Right forelimb (tissue), 1 donor: ENCODE measurements at places on chromosomes 3 and 15.
A peak's percentile ranks its signal among the peaks of the same experiment; 100 is the strongest.

DNA sequence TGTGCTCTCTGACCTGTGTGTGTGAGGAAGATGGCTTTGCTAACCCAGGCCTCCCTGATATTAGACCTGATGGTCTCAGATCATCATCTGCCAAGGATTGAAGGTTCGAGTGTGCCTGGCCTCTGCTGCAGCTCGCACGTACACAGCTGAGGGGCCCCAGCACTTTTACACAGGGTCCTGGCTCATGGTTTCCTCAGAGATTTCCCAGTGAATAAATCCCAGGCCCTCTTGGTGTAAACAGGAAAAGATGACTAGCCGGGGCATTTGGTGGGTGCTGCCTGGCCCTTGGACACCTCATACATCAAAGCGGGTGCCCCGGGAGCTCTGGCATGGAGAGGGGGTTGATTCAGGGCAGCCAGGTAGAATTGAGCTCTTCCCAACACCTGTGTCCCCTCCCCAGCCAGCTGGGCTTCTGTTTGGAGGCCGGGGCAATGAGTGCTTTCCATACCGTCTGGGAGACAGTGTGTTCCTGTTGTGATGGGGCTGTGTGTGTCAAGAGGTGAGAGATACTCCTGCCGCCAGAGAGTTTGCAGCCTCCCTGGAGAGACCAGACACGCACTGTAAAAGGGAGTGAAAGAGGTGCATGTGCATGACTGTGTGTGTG lies 72.5 kb upstream of the TLE3 start:
- DNase-seq, result no peak

DNA sequence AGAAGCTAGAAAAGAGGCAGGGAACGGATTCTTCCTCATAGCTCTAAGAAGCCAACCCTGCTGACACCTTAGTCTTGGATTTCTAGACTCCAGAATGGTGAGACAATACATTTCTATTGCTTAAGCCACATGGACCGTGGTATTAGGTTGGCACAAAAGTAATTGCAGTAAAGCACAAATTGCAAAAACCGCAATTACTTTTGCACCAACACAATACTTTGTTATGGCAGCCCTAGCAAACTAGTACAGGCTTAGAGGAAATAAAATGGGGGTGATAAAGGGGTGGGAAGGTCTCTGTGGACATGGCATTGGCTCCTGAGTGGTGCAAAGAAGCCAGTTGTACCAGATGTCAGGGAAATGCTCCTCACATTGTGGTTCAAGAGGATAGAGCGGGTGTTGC lies 56.0 kb downstream of the SLC7A14 start:
- DNase-seq, result no peak

DNA sequence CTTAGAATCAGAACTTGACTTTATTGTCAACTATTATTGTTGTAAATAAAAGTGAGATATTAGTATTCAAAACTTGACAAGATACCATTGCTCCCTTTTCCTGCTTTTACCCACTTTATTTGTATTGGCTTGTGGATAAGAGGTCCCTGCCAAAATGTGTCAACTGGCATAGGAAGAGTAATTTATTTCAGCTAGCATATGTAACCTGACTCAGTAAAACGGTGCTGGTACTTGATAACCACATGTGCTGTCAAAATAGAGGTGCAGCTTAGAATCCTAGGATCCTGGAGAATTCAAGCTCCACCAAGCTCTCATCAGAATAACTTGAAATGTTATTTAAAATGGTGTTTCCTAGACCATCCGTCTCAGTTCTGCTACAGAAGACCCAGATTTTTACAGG lies 90.2 kb upstream of the TGFBR2 start:
- no peak for DNase-seq

DNA sequence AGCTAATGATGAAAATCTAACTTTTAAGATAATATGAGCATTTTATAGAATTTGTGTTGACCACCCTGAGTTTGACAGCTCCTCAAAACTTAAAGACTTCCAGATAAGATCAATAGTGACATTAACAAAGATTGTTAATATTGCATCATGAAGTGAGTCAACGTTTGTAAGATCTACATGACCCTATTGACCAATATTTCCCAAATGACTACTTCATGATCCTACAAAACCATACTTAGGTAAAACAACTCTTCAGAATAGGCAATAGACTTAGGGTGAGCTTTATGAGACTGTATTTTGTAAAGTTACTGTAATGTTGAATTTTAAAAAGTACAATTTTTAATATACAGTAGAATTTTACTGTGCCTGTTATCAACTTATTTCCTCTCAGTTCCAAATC lies 422.7 kb upstream of the ALCAM start:
- DNase-seq, result no peak

DNA sequence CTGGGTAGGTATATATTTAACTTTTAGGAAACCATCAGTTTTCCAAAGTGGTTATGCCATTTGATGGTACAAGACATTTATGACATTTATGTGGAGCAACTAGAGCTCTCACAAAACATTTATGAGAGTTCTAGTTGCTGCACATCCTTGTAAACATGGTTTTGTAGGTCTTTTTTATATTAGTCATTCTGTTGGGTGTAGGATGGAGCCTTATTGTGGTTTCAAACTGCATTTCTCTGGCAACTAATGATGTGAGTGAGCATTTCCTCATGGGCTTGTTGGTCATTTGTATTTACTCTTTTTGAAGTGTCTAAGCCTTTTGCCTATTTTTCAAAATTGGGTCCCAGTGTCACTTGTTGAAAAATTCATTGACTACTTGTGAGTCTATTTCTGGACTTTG lies 45.7 kb upstream of the MGLL start:
- DNase-seq, result no peak

GRCh38 chr15:31271711-31272557 lies 54.7 kb upstream of the KLF13 start:
- DNase-seq, result no peak

- DNase-seq, result no peak
These were observed 38.7 kb downstream of the PDIA5 start for GRCh38 chr3:123105201-123106189.

DNA sequence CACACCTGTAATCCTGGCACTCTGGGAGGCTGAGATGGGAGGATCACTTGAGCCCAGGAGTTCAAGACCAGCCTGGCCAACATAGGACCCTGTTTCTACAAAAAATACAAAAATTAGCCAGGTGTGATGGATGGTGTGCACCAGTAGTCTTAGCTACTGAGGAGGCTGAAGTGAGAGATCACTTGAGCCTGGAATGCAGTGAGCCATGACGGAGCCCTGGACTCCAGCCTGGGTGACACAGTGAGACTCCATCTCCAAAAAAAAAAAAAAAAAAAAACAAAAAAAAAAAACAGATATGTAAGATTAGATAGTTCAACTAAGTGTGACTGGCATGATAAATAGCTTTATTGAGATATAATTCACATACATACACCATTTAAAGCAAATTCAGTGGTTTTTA lies 9.7 kb downstream of the RBSN start:
- no peak for DNase-seq

- peak; percentile 60 for DNase-seq
These were observed 193.0 kb downstream of the ATP10A start for GRCh38 chr15:25670025-25670554.

DNA sequence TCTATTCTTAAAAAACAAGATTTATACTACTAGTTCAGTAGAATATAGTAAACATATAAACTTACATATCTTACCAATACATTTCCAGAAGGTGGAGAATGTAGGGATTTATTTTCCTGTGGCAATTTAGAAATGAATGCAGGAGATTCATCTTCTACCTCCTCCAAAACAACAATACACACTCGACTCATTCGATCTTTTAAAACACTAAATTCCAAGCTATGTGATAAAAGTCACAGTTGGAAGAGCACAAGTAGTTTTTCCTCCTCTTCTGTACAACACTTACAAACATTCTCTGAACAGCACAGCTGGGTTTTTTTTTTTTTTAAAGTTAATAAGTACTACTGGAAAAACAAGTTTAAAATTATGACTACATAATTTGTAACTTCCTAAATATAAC lies 1.4 kb downstream of the ANKRD28 start:
- no peak for DNase-seq

DNA sequence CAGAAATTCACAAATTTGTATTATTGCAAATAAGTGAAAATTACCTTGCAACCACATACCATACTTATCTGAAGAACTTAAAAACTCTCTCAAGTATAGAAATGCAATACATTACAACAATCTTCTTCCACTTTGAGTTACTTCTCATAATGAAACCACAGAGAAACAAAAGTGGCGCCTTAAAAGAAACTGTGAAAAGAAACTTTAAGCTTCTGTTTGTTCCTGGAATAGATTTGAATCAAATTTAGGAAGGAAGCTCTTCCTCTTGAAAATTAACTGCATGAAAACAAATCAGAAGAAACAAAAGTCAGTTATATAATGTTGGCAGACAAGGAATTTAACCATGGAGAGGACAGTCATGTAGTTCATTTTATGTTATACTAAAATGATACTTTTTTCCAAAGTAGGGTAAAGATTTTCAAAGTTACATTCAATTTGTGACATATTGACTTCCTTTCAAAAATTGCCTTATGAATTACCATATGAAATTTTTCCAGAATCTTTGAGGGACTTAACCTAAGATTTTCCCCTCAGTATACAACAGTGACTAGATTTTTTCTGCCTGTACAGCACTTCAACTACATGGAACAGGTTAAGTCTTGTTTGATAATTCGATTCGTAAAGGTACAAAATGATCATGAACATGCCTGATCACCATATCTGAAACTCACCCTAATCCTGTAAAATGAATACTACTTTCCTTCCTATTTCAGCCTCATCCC lies 57.6 kb upstream of the TNFSF10 start:
- no peak for DNase-seq

DNA sequence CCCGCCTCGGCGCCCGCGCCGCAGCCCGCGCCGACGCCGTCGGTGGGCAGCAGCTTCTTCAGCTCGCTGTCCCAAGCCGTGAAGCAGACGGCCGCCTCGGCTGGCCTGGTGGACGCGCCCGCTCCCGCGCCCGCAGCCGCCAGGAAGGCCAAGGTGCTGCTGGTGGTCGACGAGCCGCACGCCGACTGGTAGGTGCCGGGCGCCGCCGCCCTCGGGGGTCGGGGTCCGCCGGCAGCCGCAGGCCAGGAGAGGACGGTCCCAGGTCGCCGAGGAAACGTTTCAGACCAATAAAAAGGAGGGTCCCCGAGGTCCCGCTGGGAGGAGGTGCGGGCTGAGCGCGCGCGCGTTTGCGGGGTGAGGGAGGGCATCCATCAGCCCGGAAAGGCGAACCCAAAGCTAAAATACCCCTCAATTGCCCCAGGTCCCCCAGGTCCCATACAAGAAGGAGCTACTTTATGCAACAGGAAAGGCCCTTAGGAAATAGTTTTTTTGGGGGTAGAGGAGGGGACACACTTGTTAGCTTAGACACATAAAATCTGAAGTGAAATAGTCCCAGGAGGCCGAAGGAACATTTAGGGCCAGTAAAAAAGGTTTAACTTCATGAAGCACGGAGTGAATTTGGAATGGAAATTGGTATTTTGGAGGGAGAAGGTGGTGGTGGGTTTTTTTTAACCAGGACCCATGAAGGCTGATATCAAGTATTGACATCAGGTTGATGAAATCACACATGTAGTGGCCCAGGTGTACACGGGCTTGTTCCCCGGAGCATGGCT lies 739 bp downstream of the SYN2 start:
- DNase-seq, result no peak

DNA sequence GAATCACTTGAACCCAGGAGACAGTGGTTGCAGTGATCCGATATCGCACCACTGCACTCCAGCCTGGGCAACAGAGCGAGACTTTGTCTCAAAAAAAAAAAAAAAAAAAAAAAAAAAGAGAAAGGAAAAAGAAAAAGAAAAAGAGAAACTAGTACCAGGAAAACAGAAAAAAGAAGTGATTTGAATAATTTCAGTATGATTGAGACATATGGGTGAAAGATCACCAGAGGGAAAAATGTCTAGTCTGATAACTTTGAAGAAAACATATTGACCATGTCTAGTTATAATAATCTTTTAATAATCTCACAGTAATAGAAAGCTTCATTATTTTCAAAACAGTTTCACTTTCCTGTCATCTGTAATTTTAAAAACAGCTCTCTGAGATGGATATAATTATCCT lies 16.4 kb downstream of the TGFBR2 start:
- DNase-seq, result no peak

GRCh38 chr3:155554777-155555451 lies 190.0 kb downstream of the PLCH1 start:
- DNase-seq, result no peak

DNA sequence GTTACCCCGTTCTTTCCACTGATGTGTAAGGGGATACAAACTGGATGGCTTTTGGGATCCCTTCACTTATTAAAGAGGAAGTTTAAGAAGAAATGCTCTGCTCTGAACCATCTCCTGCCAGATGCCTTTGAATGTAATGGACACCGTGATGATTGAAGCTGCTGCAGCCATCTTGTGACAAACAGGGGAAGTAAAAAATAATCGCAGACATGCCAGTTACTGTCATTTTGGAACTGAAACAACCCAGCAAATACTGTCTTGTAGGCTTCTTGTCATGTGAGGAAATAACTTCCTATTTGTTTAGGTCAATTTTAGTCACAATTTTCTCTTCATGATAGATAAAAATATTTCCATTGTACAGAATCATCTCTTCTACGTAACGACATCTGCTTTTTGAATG lies 224.0 kb downstream of the CHL1 start:
- DNase-seq, result no peak

GRCh38 chr3:126777366-126777765 lies 73.3 kb downstream of the CHCHD6 start:
- no peak for DNase-seq

DNA sequence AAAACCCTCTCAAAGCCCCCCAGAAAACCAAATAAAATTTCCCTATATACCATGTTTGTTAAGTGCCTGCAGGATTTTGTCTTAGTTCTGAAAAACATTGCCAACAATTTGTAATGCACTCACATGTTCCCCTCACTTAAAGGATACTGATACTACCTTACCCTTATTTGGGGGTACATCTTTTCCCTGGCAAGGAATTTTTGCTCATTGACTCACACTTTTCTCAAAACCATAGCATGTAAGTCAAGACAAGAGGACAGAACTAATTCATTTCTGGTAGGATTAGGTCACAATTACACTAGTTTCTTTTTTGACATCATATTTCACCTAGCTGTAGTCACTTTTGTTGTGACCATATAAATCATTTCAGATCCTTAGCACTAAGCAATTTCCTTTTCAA lies 222.2 kb downstream of the THRB start:
- no peak for DNase-seq

DNA sequence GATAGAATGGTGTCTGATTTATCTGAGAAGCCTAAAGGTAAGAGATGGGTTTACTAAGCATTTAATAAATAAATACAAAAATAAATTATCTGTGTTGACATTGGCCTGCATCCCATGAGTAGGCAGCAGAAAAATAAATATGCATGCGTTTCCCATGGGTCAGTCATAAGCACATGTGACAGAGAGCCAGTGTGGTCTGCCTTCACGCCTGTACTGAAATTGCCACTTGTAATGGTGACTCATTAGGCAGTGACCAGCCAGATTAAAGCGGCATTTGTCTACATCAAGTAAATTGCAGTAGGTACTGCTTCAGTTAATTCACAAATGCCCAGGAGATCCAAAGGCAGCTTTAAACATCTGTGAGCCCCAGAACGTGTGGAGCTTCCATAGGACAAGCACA lies 399.6 kb downstream of the NAALADL2 start:
- no peak for DNase-seq

DNA sequence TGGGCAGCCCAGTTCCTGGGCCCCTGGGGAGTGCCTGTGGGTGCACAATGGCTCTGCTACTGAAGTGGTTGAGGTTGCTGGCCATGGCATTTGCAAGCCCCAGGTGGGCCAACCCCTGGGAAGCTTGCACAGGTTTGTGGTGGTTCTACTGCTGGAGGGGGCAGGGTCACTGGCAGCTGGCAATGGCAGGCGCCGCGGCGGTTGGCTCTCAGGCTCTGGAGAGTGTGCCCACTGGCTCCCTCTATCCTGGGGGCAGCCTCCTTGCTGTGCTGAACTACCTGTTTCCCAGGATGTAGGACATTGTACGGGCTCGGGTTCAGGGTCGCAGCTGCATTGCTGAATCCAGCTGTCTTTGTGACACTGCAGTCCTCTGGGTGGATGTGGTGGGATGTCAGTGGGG lies 180.2 kb upstream of the HES1 start:
- no peak for DNase-seq
